ENCODE measurements at places on chromosomes 13 and 19. TPM values are rescaled to one million over a fixed set of nuclear protein-coding genes. Genes with fewer than 3 reads are reported as not detected.

DNA sequence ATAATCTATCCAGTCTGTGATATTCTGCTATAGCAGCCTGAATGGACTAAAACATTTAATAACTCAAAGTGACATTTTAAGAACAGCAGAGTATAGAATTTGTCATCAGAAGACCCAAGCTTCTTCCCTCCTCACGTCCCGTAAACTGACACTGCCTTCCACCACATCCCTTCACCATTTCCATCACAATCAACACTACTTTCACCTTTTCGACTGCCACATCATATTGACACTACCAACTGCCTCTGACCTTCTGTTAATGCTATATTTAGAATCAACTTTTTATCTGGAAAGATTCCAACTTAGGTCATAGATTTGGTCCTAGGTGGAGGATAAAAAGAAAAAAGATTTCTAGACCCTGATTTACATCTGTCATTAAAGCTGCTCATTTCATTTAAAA lies 39.6 kb downstream of the STOML3 start:
- no peak for DNase-seq
- no peak overlapping the region for H3K4me3 ChIP-seq
- H3K27ac ChIP-seq, result no peak overlapping the region
- no peaks in the 10 kb centered on the region for H3K27me3 ChIP-seq

GRCh38 chr13:40149611-40150274 lies 494.3 kb downstream of the COG6 start:
- DNase-seq, result peak; percentile 66
- peak overlapping the region; percentile 96 for H3K27ac ChIP-seq
- H3K4me1 ChIP-seq, result peaks cover 10% of the 10 kb centered on the region
- H3K4me3 ChIP-seq, result no peak overlapping the region
- H3K36me3 ChIP-seq, result no peaks in the 10 kb centered on the region

GRCh38 chr13:70424428-70424827 lies 316.2 kb upstream of the KLHL1 start:
- no peaks in the 10 kb centered on the region for H3K36me3 ChIP-seq
- DNase-seq, result no peak
- no peak overlapping the region for H3K27ac ChIP-seq
- no peaks in the 10 kb centered on the region for H3K27me3 ChIP-seq
- H3K4me1 ChIP-seq, result no peaks in the 10 kb centered on the region

- H3K27ac ChIP-seq, result no peak overlapping the region
- no peaks in the 10 kb centered on the region for H3K27me3 ChIP-seq
- no peaks in the 10 kb centered on the region for H3K36me3 ChIP-seq
- no peak overlapping the region for H3K4me3 ChIP-seq
- no peaks in the 10 kb centered on the region for H3K4me1 ChIP-seq
Observed at GRCh38 chr19:38173291-38174041, 50.6 kb downstream of the DPF1 start.

- peak overlapping the region; percentile 86 for H3K27ac ChIP-seq
- H3K4me3 ChIP-seq, result peak overlapping the region; percentile 81
- no peaks in the 10 kb centered on the region for H3K27me3 ChIP-seq
- H3K4me1 ChIP-seq, result peaks cover 4% of the 10 kb centered on the region
- H3K36me3 ChIP-seq, result no peaks in the 10 kb centered on the region
- DNase-seq, result no peak
Observed at GRCh38 chr19:42242069-42242511, 312 bp downstream of the GSK3A start.

GRCh38 chr13:71621174-71622124 lies 245.6 kb downstream of the DACH1 start:
- no peaks in the 10 kb centered on the region for H3K4me1 ChIP-seq
- no peak overlapping the region for H3K27ac ChIP-seq
- no peak overlapping the region for H3K4me3 ChIP-seq
- H3K27me3 ChIP-seq, result no peaks in the 10 kb centered on the region

DNA sequence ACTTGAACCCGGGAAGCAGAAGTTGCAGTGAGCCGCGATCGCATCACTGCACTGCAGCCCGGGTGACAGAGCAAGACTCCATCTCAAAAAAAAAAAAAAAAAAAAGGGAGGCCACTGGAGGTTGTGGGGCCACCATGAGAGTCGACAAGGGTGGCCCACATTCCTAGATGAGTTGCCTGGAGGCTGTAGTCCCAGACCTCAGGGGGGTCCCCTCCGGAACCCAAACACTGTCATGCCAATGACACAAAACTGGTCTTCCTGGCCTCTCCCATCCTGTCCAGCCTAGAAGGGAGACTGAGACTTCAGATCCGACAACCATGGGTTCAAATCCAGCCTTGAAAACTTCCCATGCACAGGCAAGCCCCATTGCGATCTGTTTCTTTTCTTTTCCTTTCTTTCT lies 14.7 kb downstream of the SPC24 start:
- DNase-seq, result no peak
- H3K27ac ChIP-seq, result peak overlapping the region; percentile 99
- H3K27me3 ChIP-seq, result no peaks in the 10 kb centered on the region

GRCh38 chr13:101019126-101019525 lies 344.5 kb upstream of the TMTC4 start:
- no peak for DNase-seq
- H3K27ac ChIP-seq, result no peak overlapping the region
- no peaks in the 10 kb centered on the region for H3K4me1 ChIP-seq
- no peak overlapping the region for H3K4me3 ChIP-seq
- no peaks in the 10 kb centered on the region for H3K36me3 ChIP-seq

DNA sequence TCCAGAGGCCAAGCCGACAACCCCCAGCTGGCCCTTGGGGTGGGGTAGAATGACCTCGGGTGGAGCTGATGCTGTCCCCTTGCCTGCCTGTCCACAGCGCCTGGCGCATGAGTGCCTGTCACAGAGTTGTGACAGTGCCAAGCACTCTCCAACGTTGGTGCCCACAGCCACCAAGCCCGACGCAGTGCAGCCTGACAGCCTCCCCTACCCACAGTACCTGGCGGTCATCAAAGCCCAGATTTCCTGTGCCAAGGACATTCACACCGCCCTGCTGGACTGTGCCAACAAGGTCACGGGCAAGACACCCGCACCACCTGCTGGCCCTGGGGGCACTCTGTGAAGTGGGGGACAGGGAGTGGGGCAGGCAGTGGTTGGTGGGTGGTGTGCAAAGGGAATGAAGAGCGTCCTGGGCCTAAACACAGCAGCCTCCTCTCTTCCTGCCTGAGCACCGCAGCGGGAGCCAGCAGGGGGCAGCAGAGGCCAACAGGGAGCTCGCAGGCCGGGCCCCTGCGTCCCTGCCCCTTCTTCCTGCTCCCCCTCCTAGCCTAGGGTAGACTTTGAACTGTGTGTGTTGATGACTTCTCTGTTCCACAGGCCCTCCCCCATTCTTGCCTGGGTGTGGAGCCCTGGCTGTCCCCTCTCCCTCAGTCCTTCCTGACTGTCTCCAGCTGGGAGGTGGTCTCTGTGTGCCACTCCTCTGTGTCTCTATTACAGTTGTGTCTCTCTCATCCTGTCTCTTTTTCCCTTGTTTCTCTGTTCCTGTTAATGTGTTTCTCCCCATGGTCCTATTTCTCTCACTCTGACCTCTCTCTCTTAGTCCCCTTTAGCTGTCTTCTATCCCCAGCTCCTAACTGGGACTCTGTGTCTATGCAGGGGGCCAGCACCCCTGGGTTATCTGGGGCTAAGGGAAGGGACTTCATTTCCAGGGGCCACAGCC lies 6.5 kb downstream of the MED29 start:
- DNase-seq, result peak; percentile 90
- H3K4me3 ChIP-seq, result no peak overlapping the region
- peak overlapping the region; percentile 93 for H3K27ac ChIP-seq
- H3K27me3 ChIP-seq, result no peaks in the 10 kb centered on the region
- H3K36me3 ChIP-seq, result no peaks in the 10 kb centered on the region
- H3K4me1 ChIP-seq, result peaks cover 20% of the 10 kb centered on the region

The SLC1A6 gene
- not detected for total RNA-seq

The APOC1 gene
- 3.0 TPM for total RNA-seq

The DDX39A gene
- 41.3 TPM for total RNA-seq

GRCh38 chr13:32246468-32246867 lies 68.7 kb downstream of the ZAR1L start:
- H3K36me3 ChIP-seq, result no peaks in the 10 kb centered on the region
- H3K27ac ChIP-seq, result no peak overlapping the region
- peak; percentile 35 for DNase-seq

The ZNF681 gene
- total RNA-seq, result 1.8 TPM

DNA sequence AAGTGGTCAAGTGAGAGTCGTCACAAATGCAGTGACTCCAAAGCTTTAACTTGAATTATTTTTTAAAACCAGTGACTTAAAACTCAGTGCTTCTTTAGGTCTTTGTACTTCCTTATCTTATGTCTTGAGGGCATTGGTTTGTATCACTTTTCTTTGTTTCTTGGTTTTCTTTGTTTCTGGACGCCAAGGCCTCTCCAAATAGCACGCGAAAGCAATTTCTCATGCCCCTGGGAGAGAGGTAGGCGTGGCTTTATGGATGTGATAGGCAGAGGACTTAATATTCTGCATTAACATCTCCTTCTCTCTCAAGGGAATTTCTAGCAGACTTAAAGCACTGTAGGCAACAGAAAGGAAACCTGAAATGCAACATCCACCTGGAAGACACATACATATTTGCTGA lies 20.6 kb downstream of the UBE2L5 start:
- H3K4me3 ChIP-seq, result no peak overlapping the region
- H3K27ac ChIP-seq, result no peak overlapping the region
- H3K4me1 ChIP-seq, result no peaks in the 10 kb centered on the region
- no peaks in the 10 kb centered on the region for H3K27me3 ChIP-seq
- no peaks in the 10 kb centered on the region for H3K36me3 ChIP-seq

DNA sequence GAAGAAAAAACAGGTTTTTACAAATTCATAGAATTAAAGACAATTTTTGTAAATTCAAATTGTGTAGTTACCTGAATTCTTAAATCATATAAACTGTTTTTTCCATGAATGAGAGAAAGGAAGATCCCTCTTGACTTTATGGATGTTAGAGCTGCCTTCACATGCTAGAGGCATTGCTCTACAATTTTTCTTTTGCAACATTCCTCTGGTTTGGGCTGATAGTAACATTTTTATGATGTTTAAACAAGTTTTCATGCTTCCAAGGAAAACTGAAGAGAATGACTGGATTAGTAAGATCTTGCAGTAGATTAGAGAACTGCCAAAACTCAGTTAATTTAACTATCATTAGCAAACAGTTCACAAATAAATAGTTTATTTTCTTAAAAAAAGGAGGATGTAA lies 250.6 kb downstream of the GPC6 start:
- H3K36me3 ChIP-seq, result no peaks in the 10 kb centered on the region
- DNase-seq, result no peak
- no peak overlapping the region for H3K27ac ChIP-seq
- no peaks in the 10 kb centered on the region for H3K27me3 ChIP-seq
- H3K4me3 ChIP-seq, result no peak overlapping the region

DNA sequence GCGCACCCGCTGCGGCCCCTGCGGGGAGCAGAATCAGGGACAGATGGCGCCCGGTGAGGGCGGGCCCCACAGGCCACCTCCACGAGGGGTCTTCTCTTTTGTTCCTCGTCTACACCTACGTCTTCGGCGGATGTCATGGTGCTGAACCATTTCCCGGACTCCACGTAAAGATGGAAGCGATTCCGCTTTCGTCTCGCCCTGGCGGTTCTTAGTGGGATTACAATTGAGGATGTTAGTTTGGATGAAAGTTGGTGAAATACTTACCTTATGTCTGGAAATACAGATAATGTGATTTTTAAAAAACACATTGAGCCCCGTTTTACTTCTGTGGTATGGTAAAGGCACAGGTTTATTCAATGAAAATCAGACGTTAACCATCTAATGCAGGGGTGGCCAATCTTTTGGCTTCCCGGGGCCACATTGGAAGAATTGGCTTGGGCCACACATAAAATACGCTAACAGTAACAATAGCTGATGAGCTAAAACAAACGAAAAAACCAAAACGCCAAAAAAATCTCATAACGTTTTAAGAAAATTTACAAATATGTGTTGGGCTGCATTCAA lies 1.4 kb upstream of the ZMYM5 start:
- peak; percentile 54 for DNase-seq
- H3K27ac ChIP-seq, result peak overlapping the region; percentile 99
- no peaks in the 10 kb centered on the region for H3K27me3 ChIP-seq
- no peaks in the 10 kb centered on the region for H3K36me3 ChIP-seq
- peaks cover 6% of the 10 kb centered on the region for H3K4me1 ChIP-seq
- H3K4me3 ChIP-seq, result peak overlapping the region; percentile 73

DNA sequence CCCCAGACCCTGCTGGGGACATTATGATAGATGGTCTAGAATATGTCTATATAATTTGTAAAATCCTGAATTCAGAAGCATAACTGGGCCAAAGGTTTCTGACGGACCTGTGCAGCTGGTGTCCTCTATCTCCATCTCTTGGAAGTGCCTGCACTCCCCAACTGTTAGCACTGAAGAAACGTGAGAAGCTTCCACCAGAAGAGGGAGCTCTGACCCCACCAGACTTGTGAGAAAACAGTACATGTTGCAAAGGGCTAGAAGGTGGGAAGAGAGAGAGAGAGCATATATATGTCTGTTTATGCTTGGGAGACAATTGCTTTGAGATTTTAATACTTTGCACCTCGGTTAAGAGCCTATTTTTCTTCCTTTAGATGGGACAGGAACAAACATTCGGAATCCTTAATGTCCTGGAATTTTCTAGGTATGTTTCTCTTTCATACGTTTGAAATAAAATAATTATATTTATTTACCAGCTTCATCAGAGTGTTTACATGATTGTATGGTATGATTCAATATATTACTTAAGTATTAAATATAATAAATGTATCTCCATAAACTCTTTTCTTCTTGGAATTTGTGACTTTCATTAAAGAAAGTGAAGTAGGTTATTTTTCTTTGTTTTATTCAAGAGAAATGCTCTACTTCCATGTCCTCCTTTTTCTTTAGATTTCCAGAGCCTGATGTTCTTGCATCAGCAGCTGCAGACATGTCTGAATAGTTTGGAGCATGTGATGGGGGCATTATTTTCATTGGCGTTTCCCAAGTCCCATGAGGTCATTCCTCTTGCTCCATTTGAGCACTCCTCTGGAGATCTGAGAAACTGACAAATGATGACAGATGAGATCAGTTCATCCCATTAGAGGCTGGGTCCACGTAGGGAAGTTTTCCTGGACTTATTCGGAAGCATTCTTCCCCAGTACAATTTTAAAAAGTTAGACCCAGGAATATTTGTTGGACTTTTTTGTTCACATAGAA lies 202.9 kb downstream of the ATP8A2 start:
- H3K27me3 ChIP-seq, result no peaks in the 10 kb centered on the region
- no peak overlapping the region for H3K27ac ChIP-seq
- H3K4me1 ChIP-seq, result no peaks in the 10 kb centered on the region

The ZNF69 gene
- total RNA-seq, result 7.4 TPM

DNA sequence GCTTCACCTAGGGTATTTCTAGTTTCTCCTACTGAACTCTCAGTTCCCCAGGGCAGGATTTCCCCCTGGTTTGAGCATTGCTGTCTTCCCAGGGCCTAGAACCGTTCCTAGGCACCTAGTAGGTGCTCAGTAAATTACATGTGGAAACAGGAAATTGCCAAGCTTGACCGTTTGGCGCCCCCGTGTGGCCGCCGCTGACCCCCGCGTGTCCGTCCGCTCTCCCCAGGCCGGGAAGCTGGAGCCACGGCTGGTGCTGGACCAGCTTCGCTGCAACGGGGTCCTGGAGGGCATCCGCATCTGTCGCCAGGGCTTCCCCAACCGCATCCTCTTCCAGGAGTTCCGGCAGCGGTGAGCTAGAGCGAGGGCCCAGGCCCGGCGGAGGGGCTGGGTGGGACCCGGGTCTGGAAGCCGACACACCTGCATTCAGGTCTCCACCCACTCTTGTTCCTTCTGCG lies 55.5 kb downstream of the MYH14 start:
- DNase-seq, result no peak
- H3K4me3 ChIP-seq, result no peak overlapping the region
- no peak overlapping the region for H3K27ac ChIP-seq

The KIR2DL4 gene
- not detected for total RNA-seq

The TLE2 gene
- 102 TPM for total RNA-seq

The MADCAM1 gene
- 2.7 TPM for total RNA-seq

- peak; percentile 69 for DNase-seq
- no peaks in the 10 kb centered on the region for H3K36me3 ChIP-seq
- no peaks in the 10 kb centered on the region for H3K27me3 ChIP-seq
- peak overlapping the region; percentile 100 for H3K27ac ChIP-seq
Observed at GRCh38 chr19:16077984-16078758, 1.9 kb downstream of the TPM4 start.

All from uterus (tissue), 4 donors.